Amygdala (tissue), 56 donors: ENCODE measurements at places on chromosomes 11 and 22.

GRCh38 chr11:75715688-75716087, 1.9 kb upstream of the MOGAT2 start:
- DNase-seq, result no peak

DNA sequence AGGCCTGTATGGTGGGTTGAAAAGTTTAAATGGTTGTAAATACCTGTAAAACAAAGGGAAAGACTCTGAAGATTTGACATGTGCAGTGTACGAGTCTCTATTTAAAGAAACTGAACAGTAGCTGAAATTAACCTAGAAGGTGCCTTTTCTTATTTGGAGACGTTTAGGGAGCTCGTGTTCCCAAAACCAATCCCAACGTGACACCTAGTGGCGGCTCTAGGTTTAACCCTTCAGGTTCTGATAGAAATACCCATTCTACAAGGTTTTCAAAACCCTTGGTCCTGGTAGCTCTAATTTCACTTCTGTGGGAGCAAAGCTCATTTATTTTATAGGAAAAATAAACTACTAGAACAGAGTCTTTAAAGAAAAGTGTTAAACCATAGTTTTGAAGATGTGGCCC, 258.3 kb downstream of the LRRC4C start:
- DNase-seq, result no peak

- DNase-seq, result no peak
These were observed 29.3 kb upstream of the PRDM10 start for GRCh38 chr11:130031945-130032344.

DNA sequence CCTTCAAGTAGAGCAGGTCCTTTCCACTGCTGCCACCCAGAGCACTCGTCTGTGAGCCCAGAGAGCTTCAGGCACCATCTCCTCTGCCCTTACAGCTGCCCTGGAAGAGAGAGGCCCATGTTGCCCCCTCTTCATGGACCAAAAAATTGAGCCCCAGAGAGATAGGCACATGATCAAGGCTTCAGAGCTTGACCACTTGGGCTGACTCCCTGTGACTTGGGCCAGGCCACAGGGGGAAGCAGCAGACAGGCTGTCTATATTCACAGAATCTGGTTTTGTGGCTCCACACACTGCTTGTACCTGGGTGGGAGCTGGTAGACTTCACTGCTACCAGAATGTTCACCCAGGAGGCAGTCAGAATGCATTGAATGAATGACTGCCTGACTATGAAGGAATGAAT, 58.2 kb downstream of the SMIM38 start:
- no peak for DNase-seq

DNA sequence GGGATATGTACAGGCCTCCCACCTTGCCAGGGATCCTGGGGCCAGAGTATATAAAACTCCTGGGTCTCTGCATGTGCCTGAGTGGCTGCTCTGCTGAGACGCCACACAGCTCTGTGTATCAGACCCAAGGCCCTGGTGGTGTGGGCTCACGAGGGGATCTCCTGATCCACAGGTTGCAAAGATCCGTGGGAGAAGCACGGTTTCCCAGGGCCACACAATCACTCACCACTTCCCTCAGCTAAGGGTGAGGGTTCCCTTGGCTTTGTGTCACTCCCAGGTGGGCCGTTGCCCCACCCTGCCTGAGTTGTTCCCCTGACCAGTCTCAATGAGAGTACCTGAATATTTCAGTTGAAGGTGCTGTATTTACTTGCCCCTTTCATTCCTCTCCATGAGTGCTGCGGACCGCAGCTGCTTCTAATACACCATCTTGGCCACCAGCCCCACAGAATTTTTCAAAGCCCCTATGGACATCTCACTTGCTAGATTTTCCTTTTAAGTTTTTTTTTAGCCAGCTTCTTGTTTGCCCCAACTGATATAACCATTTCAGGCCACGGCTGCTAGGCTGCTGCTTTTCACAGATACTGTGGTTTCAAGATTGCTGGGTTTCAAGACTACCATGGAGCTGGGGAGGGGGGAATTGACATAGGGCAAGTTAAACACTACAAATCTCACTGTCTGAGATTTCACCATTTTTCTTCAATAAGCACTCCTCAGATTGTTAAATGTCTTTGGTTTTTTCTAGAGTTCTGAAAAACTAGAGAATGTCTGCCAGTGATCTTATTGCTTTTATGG, 13.7 kb upstream of the DEPDC7 start:
- no peak for DNase-seq

DNA sequence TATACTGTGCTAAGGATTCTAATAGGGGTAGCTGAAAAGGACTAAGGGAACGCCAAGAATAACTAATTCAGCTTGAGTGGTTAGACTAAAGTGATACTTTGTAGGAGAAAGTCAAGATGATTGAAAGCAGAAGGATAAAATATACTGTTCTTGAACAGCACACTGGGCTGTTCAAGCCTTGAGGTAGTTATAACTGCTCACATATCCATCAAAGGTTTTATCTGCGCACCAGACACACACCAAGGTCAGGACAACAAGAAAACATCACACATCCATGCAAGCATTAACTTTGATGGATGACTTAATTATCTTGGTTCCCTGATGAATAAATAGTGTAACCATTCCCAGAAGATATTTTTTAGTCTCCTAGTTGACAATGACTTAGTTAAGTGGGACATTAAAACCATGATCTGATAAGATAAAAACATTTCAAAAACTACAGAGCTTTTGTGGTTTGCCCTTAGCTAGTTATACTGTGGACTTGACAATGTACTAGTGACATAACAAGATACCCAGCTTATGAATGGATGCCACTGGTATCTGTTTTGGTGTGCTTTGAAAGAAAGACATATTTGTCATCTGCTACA, 728.9 kb downstream of the JRKL start:
- no peak for DNase-seq

DNA sequence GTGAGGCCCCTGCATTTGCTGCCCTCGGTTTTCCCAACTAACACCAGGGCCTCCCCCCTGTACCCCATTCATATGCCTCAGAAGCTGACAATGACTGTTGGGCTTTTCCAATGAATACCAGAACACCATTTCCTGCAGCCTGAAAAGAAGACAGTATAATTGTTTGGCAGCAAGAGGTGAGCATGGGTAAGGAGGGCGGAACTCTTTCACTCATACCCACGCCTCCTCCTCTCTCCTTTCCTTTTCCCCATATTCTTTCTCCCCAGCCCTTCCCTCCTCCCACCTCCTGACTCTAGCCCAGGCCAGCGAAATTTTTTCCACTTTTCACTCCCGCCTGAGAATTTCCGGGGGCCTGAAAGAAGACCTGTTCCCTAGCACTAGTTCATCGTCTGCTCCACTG, 58.0 kb upstream of the CHST1 start:
- no peak for DNase-seq

GRCh38 chr11:62145261-62145871, 21.6 kb downstream of the INCENP start:
- no peak for DNase-seq

- DNase-seq, result no peak
These were observed 80.4 kb downstream of the BDNF start for GRCh38 chr11:27619763-27620335.

GRCh38 chr11:69393865-69394233, 87.6 kb upstream of the LINC01488 start:
- DNase-seq, result no peak

DNA sequence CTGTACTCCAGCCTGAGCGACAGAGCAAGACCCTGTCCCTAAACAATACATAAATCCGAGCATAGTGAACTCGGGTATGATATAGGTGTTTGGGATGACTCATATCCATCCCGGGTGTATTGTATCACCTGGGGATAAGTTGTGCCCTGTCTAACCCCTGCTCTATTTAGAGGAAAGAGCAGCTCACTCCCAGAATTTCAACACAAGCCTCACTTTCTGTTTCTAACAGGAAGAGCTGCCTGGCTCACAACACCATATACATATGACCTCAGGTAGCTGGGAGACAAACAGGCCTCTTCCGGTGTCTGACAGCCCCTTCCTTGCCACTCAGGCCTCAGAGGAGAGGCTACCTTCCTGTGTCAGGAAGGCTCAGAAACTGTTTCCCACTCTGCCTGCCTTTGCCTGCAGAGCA, 9.9 kb upstream of the MICALL1 start:
- no peak for DNase-seq

GRCh38 chr11:108983636-108984420, 319.0 kb downstream of the DDX10 start:
- DNase-seq, result no peak
